ENCODE measurements at places on chromosomes 1 and 21.

GRCh38 chr1:78104322-78104721, 58.6 kb downstream of the GIPC2 start:
- DNase-seq: no peak

- no peak for DNase-seq
Observed at GRCh38 chr1:170461762-170462384, 70.1 kb upstream of the GORAB start.

GRCh38 chr1:67655581-67655980, 29.4 kb upstream of the GADD45A start:
- no peak for DNase-seq

DNA sequence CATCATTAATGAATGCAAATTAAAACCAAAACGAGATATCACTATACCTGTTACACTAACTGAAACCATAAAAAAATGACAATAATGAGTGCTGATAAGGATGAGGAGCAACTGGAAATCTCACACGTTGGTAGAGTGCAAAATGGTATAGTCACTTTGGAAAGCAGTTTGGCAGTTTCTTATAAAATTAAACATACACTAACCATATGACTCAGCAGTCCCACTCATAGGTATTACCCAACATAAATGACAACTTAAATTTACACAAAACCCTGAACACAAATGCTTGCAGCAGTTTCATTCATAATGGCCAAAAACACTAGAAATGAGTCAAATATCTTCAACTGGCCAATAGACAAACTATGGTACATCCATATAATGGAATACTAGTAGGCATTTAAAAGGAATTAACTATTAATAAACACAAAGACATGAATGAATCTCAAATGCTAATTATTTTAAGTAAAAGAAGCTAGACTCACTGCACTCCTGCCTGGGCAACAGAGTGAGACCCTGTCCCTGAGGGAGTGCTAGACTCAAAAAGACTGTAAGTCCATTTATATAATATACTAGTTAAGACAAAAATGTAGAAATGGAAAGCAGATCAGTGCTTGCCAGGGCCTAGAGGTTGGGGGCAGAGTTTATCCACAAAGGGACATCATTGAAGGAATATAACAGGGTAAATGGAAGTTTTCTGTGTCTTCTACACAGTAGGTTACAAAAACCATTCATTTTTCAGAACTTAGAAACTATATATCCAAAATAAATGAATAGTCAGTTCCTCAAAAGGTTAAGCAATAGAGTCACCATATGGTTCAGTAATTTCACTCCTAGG, 77.4 kb downstream of the EIF4G3 start:
- no peak for DNase-seq

DNA sequence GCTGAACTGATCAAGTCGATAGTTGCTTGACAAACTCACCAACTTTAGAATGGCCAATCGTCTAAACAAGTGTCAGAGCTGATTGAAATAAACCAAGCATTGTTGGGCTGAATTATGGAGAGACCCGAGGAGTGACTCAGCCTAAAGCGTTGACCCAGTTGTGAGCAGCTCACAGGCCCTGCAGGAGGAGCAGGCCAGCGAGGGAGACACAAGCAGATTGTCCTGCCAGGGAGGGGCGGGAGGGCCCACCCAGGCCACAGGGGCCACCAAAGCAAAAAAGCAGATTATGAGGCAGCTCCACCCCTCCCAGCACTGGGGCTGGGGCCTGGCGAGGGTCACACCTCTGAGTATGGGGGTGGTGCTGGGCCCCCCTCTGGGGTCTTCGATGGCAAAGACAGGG, 10.1 kb upstream of the MATN1 start:
- DNase-seq: no peak

DNA sequence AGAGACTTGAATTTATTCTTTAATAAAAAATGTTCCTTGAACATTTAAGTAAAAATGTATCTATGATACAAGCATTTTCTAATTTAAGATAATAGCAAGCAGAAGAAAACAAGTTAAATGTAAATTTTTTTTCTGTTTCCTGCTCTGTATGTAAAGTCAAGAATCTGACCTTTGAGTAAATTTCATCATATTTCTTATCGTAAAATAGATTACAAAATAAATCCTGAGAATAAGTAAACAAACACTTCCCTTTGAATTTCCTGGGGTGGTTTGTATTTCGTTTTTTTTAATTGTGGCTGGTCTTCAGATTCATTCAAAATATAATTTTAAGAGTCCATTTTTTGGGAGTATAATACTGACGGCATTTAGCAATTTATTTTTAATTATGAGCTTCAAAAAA, 77.6 kb downstream of the POU2F1 start:
- no peak for DNase-seq

DNA sequence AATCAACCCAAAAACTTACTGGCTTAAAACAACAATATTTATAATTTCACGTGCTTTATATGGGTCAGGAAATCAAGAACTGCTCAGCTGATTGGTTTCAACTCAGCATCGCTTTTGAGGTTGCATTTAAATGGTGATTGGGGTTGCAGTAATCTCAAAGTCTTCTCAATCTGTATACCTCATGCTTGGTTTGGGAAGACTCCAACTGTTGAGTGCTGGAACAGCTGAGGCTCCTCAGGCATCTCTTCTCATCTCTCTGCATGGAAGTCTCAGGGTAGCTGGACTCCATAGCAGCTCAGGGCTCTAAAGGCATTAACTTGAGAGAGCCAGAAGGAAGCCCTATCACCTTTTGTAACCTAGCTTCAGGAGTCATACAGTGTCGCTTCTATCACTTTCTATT, 35.1 kb downstream of the AK5 start:
- no peak for DNase-seq

DNA sequence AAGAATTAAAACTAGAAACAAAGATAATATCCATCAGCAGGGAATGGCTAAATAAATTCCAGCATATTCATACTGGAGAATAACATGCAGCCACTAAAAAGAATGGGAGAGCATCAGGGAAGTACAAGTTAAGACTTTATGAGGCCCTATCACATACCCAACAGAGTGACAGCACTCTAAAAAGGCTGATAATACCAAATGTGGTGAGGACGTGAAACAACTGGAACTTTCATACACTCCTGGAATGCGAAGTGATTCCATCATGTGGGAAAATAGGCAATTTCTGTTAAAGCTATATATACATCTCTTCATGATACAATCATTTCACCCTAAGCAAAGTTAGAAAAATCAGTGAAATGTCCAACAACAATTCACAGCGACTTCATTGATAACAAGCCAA, 42.6 kb downstream of the COL6A1 start:
- DNase-seq: no peak

- DNase-seq: no peak
Observed at GRCh38 chr1:3245344-3245743, 176.3 kb downstream of the PRDM16 start.

GRCh38 chr1:89951766-89952604, 42.9 kb upstream of the ZNF326 start:
- DNase-seq: no peak

GRCh38 chr1:77238462-77238861, 19.2 kb upstream of the PIGK start:
- DNase-seq: no peak

- no peak for DNase-seq
Observed at GRCh38 chr1:111541721-111542120, 38.3 kb upstream of the ADORA3 start.

GRCh38 chr1:173058556-173058955, 7.8 kb upstream of the TNFSF18 start:
- no peak for DNase-seq

DNA sequence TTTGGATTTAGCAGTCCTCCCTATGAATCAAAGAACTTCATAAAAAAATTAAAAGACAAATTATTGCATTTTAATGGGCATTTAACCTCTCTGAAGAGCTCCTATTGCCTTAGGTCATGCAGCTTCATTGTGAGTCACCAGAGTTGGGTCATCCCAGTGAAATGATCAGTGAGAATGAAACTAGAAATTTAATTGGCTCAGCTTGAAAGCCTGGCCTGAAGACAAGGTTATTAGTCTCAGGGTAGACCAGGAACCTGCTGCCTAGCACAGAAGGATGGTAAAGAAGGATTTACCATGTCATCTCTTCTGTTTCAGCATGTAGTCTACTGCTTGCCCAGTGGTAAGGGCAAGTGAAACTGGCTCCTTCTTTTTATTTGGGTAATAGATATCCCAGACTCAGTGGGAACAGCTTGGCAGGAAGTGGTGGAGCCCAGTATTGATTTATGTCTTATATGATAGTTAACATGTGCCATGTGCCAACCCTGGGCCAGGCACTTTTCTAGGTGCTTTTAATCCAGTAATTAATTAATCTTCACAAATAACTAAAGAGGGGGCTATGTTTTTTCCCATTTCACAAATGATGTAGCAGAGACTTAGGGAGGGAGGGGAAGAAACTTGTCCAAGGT, 23.6 kb downstream of the LAMC2 start:
- DNase-seq: no peak

DNA sequence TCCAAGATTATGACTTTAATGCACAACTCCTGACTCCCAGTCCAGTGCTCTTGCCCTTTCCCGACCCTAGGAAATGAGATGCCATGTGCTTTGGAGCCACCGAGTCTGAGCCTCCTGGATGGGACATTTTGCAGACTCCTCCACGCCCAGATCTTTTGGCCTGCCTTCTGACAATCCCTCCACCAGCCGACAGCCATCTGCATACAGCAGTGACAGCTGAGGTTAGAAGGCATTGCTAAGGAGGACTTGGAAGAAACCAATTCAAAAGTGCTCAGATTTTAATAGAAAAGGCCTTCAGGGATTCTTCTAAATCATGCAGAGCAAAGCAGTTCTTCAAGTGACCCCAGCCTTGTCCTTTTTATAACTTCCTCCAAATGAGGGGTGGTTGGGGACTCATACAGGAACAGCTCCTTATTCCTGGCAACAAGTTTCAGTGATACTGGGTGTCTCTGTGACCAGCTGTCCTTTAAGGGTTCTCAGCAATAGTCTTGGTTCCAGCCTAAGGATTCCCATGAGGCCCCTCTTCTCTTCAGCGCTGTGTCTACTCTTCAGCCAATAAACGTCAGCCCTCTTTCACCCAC, 369.3 kb downstream of the PBX1 start:
- no peak for DNase-seq

- no peak for DNase-seq
Observed at GRCh38 chr21:29641635-29642550, 297.9 kb downstream of the GRIK1 start.

DNA sequence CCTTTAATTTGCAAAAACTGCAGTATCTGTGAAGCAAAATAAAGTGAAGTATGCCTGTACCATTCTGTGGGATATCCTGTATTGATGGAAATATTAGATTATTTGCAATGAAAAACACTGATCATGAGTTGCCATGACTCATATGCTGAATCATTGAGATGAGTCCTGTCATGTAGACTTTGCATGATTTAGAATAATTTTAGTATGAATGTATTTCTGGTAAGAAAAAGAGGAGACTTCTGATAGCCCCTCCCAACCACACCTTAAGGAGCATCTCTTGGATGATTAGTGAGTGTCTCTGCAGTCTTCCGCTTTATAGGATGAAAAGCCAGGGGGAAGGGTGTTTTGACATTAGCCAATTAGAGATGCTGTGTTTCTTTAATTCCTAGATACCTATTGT, 55.2 kb upstream of the PTGS2 start:
- DNase-seq: no peak

DNA sequence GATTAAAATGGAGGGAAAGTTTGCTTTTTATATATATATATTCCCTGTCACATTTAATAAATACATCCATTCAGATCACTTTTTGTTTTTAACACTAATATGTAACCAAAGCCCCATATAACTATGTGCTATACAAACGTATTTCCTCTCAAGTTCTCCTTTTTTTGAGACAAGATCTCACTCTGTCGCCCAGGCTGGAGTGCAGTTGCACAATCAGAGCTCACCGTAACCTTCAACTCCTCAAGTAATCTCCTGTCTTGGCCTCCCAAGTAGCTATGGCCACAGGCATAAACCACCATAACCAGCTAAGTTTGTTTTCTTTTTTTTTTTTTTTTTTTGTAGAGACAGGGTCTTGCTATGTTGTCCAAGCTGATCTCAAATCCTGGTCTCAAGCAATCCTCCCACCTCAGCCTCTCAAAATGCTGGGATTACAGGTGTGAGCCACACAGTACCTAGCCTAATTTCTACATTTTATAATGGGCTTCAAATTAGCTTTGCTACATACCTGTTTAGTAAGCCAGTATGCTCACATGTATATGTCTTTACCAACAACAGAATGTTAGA, 120.0 kb downstream of the TGFBR3 start:
- no peak for DNase-seq

DNA sequence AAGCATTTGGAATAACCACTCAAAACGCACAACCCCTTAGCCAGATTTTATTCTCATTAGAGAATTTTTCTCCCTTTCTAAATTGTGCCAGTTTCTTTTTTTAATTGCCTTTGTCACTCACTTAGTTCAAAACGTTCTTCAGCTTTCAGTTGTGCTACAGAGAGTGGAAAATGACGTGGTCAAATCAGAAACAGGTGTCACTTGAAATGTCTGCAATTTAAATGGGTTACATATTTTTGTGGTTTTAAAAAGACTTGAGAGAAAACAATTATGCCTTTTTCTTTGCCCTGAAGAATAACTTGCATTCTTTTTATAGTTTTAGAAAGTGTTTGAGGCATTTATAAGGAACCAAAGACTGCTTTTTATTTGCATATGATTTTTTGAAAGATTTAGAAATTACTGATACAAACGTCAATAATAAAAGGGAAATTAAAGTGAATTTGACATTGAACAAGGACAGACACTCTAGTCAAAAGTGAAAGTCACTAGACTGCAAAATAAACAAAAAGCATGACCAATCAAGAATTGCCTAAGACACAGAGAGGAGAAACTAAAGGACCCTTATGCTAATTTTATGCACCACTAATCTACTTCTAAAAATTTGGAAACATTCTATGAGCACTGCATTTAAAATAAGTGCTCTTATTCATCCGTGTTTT, 191.0 kb downstream of the TPR start:
- no peak for DNase-seq

- DNase-seq: no peak
Observed at GRCh38 chr1:61518670-61519400, 206.1 kb downstream of the TM2D1 start.

- DNase-seq: no peak
Observed at GRCh38 chr1:38014171-38014570, 1.6 kb downstream of the UTP11 start.

GRCh38 chr1:170095976-170096748, 21.7 kb upstream of the KIFAP3 start:
- no peak for DNase-seq

GRCh38 chr1:36733748-36734147, 251.0 kb upstream of the CSF3R start:
- no peak for DNase-seq

Data from NCI-H1930 (cell line).